ENCODE measurements at places on chromosomes 7 and 10. TPM values are rescaled to one million over a fixed set of nuclear protein-coding genes. Genes with fewer than 3 reads are reported as not detected.

Gene DYNC1I1
- 19.3 TPM for total RNA-seq

Gene PAX4
- not detected for total RNA-seq

Gene NME8
- not detected for total RNA-seq

Gene EBF3
- total RNA-seq = 23.6 TPM

Gene SPDYE5
- total RNA-seq = not detected

Gene CDHR1
- not detected for total RNA-seq

Gene SPDYE16
- total RNA-seq = not detected

Gene PRRT4
- total RNA-seq = 0.85 TPM

GRCh38 chr7:151176401-151176800 lies 8.9 kb upstream of the GBX1 start:
- no peak for DNase-seq

GRCh38 chr10:132988988-132989387 lies 46.6 kb upstream of the CFAP46 start:
- DNase-seq = no peak

DNA sequence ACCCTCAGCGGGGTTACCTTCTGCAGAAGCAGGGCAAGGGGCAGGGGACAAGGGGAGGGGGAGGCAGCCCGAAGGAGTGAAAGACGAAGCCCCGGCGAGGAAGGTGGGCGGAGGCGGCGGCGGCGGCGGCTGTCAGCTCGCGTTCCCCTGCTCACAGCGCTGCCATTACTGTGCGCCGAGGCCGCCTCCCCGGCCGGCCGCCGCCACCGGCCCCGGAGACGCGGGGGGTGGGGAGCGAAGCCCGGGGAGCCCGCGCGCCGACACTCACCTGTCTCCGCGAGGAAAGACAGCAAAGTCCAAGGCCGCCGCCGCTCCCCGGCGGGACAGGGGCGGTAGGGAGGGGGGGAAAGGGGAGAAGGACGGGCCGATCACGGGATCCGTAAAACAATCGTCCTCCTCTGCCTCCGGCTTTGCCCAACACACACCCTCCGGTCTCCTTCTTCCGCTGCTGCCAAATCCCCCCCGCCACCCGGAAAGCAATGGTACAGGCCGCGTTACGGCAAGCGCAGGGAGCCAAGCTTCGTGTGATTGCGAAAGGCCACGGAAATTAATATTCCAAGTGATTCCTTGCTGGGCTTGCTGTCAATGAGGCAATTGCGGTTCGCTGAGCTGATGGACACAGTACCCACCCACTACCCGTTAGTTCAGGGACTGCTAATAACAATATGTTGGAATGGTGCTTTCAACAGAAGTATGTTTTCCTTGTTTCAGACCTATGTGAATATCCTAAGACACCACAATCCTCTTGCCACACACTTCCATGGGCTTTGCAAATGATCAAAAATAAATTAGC lies at the start of gene CUL2:
TSS of gene CUL2 (minus strand) at position 180 of the 793 bp plus-strand sequence. CDS start 19,024 bp downstream, outside the sequence.
- DNase-seq = peak; percentile 87

DNA sequence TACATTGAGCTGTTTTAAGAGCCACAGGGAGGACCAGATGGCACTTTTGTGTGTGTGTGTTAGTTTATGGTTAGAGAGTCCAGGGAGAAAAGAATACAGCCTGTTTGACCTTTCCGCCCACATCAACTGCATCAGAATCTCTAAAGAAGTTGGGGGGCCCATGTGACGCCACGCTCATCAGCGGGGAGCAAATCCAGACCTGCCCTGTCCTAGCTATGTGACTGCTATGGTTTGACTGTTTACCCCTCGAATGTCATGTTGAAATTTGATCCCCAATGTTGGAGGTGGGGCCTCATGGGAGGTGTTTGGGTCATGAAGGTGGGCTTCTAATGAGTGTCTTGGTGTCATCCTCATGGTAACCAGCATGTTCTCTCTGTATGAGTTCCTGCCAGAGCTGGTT lies 128.0 kb downstream of the ADRA2A start:
- no peak for DNase-seq

GRCh38 chr10:101014230-101014884 lies 14.7 kb downstream of the LZTS2 start:
- DNase-seq = peak; percentile 72

DNA sequence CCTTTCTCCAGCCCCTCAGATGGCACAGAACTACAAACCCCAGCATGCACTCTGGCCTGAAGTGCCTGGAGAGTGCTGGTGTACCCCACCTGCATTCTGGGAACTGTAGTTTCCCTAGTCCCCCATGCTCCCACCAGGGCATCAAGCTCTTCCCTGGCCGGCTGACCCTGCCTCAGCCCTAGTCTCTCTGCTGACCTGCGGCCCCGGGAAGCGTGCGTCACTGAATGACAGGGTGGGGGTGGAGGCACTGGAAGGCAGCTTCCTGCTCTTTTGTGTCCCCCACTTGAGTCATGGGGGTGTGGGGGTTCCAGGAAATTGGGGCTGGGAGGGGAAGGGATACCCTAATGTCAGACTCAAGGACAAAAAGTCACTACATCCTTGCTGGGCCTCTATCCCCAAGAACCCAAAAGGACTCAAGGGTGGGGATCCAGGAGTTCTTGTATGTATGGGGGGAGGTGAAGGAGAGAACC lies 2.1 kb downstream of the NOS3 start:
- DNase-seq = peak; percentile 78

GRCh38 chr10:78899098-78899754 lies 169.5 kb upstream of the ZMIZ1 start:
- DNase-seq = no peak

DNA sequence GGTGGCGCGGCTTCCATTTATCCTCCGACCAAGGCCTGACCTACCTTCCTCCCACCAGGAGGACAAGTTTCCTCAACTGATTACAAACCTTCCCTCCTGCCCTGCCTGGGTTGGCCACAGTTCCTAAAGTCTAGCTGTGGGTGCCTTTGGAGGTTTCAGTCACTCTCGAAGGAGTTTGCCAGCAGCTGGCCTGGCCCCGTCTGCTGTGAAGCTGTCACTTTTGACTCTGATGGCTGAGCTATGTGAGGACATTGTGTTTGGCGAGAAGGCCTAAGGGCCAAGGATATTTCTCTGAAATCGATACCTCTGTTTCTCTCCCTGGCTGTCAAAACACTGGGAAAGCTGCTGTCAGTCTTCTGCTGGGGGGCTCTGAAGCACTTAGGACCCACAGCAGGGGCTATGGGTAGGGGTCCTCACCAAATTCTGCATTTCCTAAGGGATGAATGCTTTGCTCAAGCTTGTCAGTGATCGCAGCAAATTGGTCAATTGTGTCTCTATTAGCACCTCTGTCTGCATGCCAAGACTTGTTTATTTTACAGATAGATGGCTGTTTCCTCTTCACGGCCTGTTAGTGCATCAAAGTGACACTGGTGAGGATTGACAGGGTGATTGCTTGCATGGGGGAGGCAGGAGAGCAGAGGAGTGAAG lies 31.9 kb upstream of the SAMD8 start:
- no peak for DNase-seq

GRCh38 chr7:119343289-119343688 lies 929.7 kb upstream of the KCND2 start:
- no peak for DNase-seq

DNA sequence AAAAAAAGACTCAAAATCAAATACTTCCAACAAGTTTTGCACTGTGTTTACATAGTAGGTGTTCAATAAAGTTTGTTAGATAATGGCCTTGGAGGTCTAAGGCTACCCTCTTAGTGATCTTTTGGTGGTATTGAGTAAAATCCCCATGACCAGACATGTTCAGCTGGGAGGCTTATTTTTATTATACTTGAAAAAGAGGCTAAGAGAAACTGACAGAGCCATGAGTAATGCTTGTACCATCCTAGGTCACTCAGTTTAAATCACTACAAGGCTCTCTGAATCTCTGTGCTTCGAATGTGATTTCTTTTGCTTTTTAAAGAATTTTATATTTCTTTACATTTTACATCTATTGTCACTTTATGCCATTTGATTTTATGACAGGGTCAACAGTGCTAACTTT lies 90.5 kb downstream of the TWIST1 start:
- DNase-seq = no peak

DNA sequence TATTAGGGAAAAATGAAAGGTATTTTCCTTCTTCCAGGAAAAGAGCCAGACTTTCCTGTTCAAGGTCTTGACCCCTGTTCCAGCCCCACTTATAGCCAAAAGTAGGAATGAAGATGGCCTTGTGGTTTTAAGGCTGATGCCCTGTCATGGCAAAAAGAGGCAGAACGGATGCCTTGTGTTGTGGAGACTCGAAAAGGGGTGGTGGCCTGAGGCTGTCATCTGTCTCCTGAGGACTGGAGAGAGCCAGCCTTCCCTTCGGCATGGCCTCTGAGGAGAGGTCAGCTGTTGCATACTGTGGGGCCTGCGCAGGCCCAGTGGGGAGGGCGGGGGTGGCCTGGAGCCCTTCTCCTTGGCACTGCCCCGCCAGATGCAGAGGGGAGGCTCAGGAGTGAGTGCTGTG lies 166.0 kb upstream of the EEPD1 start:
- no peak for DNase-seq

DNA sequence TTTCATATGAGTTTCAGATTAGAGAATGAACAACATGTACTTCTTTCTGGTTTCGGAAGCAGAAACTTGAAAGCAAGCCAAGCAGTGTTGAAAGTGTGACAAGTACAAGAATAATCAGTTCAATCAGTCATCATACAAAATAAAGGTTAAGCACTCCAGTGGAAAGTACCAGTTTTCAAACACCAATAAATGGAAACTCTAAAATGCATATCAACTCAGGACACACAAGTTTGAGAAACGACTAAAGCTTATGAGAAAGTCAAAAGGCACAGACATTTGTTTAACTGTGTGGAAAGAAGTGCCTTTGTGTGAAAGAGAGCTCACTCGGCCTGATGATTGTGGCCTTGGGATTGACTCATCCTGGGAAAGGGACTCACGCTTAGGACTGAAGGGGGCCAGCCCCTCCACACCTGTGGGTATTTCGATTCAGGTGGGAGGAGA lies 60.6 kb upstream of the AKR1C1 start:
- no peak for DNase-seq

DNA sequence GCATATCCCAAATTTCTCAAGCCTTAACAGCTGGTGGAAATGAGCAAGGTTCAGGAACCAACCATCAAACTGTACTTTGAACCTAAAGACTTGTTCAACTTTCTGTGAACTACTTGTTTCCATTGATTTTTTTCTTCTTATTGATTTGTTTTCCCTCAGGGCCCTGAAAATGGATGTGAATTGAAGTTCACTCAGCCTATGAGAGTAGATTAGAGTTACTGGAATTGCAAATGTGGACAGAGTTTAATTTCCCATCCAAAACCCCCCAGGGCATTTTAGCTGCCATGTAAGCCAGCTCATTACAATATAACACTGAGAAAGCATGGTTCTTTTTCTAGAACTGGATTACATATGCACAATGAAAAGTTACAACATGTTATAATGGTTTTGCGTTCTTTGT lies 1105.7 kb downstream of the REEP3 start:
- no peak for DNase-seq

- no peak for DNase-seq
Observed at GRCh38 chr10:86391986-86392722, 25.6 kb upstream of the GRID1 start.

- no peak for DNase-seq
Observed at GRCh38 chr7:2811476-2812113, 32.5 kb downstream of the GNA12 start.

GRCh38 chr10:90204956-90205314 lies 503.5 kb downstream of the KIF20B start:
- DNase-seq = no peak
